ENCODE measurements at places on chromosomes 16 and 17. TPM values are rescaled to one million over a fixed set of nuclear protein-coding genes. Genes with fewer than 3 reads are reported as not detected.

DNA sequence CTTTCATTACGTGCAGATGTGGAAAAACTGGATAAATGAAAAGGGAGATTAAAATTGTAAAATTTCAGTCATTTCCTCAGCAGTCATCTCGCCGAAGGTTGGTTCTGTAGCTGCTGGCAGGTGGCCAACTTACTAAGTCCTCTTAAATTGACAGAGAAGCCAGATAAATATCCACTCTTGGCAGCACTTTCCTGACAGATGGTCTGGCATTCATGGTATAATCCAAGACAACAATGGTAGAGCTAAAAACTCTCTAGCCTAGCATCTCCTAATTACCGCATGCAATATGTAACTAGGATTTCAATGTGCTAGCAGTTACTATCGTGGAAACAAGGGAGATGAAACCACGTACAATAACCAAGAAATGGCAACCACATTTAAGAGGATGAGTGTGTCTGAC is 306.3 kb downstream of the CNTNAP4 start:
- no peak for DNase-seq

GRCh38 chr16:140175-140857 is 1.8 kb upstream of the NPRL3 start:
- DNase-seq: no peak

DNA sequence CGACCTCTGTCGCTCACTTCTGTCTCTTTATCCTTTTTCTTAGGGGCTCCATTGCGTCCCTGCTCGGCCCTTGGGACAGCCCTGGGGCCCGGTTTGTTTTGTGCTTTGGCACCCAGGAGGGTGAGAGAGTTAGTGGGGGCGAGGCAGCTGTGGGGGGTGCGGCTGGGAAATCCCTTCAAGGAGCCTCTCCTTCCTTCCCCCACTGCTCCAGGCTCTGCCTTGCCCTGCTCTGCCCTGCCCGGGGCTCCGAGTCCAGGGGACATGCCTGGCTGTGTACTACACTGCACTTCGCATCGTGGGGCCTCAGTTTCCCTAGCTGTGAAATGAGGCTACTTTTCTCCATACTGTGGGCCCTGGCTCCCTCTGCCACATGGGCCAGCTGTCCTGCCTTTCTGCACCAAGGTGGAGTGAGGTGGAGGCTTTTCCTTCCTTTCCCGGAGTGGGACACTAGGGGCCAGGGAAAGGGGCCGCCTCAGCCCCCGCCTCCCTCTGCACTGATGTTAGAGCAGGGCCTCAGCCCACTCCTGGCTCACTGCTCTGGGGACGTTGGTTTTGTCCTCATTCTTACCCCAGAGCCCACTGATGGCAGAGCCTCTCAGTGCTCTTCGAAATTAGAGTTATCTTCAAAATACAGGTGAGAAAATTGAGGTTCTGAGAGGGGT is 980 bp downstream of the LLGL1 start:
- no peak for DNase-seq

GRCh38 chr16:30136971-30137605 is 14.1 kb upstream of the MAPK3 start:
- no peak for DNase-seq

- DNase-seq: no peak
Measured at GRCh38 chr17:4807605-4808377, 839 bp downstream of the PLD2 start.

DNA sequence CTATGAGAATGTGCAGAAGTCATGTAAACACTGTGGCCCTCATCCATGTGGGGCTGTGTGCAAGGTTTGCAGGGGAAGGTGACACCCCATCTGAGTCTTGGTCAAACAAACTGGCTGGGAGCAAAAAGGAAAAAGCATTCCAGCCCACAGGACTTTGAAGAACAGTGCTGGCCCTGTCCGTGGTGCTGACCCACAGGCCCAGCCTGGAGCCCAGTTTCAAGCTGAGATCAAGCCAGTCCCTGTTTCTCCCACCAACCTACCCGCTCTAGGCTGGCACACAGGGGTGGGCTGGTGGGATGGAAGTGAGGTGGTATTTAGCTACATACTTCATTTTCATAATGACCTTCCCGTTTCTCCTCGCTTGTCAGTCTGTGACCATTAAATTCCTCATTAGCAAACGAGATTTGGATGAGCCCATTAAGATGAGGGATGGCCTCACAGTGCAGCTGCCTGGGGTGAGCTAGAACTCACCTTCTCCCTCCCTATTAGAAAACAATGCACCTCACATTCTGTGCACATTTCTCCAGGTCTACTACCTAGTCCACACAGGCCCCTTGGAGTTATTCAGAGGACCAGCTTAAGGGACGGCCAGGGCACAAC is 12.6 kb upstream of the RPL38 start:
- no peak for DNase-seq

G6PC1 gene
- total RNA-seq: not detected

LGALS9B gene
- not detected for total RNA-seq

CYBA gene
- 403 TPM for total RNA-seq

SLC6A2 gene
- total RNA-seq: not detected

DPEP3 gene
- total RNA-seq: 1.0 TPM

KRT40 gene
- not detected for total RNA-seq
